Activated naive CD4-positive, alpha-beta T cell (primary cell): ENCODE measurements at places on chromosomes 12 and 14.
A peak's percentile ranks its signal among the peaks of the same experiment; 100 is the strongest.

GRCh38 chr12:97754306-97754705 lies 291.7 kb downstream of the RMST start:
- no peak for DNase-seq

DNA sequence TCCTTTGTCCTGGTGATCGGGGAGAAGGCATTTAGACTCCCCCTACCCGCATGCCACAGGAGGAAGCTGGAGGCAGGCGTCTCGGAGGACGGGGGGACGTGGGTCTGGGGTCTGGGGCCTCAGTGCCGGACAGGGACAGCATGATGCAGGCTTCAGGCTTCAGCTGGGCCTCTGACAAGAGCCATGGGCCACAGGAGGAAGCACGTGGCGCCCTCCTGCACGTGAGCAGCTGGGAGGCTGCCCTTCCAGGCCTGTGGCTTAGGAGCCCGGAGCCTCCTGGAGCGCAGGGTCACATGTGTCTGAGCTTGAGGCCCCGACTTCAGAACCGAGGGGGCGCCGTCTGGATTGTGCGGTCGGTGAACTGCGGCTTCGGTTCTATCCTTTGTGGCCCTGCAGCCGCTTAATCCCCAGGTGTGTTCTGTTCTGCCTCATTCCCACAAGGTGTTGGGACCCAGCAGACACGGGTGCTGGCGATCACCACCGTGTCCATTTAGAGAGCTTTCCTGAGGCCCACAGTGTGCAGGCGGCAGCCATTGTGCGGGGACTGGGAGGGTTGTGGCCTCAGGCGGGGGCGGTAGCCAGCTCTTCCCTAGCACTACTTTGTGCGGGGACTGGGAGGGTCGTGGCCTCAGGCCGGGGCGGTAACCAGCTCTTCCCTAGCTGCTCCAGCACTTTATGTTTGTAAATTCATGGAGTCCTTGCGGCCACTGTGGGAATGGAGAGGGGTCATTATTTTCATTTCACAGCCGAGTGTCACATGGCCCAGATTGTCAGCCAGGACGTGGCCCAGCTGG lies 150.2 kb downstream of the ADGRD1 start:
- DNase-seq: no peak

DNA sequence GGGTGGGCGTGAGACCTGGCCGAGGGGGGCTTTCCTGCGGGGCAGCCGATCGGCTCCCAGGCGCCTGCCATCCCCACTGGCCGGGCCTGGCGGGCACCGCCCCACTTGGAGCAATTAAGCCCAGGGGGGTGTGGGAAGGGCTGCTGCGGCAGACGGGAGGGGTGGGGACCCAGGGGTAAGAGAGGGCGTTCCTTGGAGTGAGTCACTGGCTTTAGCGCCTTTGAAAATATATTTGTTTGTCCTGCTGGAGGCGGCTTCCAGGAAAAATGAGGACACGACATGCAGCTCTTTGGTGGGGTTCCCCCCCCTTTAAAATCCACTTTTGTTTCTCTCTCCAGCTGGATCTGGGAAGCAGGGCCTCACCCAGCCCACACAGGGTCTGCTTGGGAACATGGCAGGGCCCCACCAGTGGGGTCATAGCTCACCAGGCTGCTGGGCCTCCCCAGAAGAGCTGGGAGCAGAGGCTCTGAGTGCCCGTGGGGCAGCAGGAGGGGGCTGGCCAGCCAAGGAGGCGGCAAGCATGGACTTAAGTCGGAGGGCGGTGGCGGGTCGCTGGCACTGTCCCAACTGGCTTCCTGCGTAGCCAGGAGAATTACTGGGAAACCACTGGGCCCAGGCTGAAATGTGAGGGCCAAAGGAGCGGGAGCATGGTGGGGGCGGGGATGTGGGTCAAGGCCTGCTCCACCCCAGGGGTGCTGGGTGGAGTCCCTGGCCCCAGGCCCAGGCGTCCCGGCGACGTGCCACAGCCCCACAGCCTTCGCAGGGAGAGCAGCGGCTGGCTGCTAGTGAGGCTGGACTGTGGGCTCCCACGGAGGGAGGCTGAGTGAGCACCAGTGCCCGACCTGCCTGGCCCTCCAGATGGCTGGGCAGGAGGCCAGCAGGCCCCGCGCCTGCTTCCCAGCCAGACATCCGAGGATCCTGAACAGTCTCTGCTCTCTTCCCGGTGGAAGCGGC lies 128.0 kb downstream of the RFLNA start:
- DNase-seq: no peak

GRCh38 chr12:3308063-3308462 lies 182.9 kb upstream of the PRMT8 start:
- no peak for DNase-seq

- DNase-seq: no peak
Measured at GRCh38 chr14:29216268-29217232, 450.0 kb downstream of the FOXG1 start.

GRCh38 chr12:103102225-103102744 lies 144.8 kb downstream of the ASCL1 start:
- no peak for DNase-seq

DNA sequence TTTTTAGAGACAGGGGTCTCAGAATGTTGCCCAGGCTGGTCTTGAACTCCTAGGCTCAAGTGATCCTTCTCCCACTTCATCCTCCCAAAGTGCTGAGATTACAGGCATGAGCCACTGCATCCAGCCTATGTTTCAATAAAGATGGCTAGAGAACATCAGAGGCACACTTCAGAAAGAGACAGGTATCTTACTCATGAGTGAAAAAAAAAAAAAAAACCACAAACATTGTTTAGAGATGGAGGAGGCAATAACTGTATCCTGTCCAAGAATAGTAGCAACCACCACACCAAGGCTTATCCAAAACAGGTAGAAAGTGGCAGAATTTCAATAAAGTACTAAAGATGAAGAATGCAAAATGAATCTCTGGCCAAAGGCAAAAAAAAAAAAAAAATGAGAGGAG lies 30.3 kb downstream of the EEA1 start:
- DNase-seq: no peak

DNA sequence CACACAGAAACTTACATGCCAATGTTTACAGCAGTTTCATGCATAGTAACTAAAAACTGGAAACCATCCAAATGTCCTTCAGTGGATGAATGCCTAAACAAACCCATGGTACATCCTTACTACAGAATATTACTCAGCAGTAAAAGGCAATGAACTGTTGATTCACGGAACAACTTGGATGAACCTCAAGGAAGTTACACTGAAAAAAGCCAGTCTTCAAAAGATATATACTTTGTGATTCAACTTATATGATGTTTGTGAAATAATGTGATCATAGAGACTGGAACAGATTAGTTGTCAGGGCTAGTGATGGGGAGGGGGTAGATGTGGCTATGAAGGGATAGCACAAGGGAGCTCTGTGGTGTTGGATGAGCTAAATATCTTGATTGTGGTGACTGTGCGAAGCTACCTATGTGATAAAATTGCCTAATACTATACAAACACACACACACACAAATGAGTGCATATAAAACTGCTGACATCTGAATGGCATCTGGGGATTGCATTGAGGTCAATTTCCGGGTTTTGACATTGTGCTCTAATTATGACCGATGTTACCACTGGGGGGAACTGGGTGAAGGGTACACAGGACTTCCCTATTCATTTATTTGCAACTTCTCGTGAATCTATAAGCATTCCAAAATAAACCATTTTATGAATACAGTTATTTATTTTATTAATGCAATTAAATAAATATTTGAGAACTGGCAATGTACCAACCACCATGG lies 94.3 kb downstream of the RIN3 start:
- no peak for DNase-seq

DNA sequence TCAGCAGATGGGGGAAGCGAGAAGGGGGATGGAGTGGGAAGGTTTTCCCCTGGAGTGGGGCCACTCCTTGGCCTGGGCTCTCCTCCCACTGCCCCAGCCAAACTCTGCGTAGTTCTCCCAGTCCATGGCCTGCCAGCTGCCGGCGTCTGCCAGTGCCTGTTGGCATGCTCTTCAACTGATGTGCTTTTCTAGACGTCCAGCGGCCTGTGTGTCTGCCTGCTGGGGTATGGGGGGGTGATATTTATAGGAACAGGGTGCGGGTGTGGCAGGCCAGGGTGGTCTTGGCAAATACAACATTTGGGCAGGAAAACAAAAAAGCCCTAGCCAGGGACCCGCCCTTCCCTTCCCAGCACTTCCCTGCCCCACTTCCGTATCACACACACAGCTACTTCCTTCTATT lies 786.3 kb upstream of the NOVA1 start:
- DNase-seq: no peak

GRCh38 chr14:68606176-68606575 lies 186.7 kb downstream of the ZFP36L1 start:
- no peak for DNase-seq

GRCh38 chr12:116707751-116708150 lies 30.1 kb downstream of the SPRING1 start:
- DNase-seq: no peak

GRCh38 chr12:43964033-43964432 lies 128.2 kb downstream of the TMEM117 start:
- DNase-seq: no peak

GRCh38 chr14:92549859-92550230 lies 36.3 kb downstream of the RIN3 start:
- DNase-seq: no peak

GRCh38 chr12:124488520-124488919 lies 78.9 kb downstream of the NCOR2 start:
- no peak for DNase-seq

DNA sequence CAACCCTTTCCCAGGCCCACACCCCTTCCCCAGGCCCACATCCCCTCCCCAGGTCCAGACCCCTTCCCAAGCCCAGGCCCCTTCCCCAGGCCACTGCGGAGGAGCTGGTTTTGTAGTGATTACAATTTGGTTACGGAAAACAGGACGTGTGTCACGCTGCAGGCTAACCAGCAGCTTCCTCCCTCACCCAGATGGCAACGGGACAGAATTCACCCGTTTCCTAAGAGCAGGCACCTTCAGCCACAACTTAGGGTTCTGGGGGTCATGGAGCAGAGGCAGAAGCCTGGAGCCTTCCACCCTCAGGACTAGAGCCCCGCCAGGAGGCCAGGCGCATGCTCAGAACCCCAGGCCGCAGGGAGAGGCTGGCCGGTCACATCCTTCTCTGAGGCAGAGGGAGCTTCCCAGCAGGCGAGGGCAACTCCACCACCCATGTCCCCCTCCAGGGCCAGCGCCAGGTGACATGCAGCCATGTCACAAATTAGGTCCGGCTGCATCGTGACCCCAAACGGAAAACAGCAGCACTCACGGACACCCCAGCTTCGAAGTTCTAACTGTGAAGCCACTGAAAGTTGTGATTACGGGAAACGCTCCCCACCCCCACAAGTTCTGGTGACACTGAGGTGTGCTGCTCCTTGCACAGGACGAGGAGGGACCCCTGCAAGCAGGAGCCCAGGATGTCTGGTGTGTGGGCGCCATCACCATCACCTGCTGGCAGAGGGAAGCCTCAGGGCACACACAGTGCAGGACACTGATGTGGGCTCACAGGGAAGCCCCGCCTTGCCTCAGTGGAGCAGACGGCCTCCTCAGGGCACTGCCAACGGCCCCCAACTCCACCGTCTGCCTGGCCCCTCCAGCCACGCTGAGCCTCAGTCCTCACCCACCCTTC lies 7.7 kb downstream of the BRF1 start:
- no peak for DNase-seq

GRCh38 chr14:38078393-38078792 lies 129.3 kb upstream of the SSTR1 start:
- peak; percentile 8 for DNase-seq

- DNase-seq: no peak
Measured at GRCh38 chr12:115295886-115296285, 611.9 kb upstream of the TBX3 start.

DNA sequence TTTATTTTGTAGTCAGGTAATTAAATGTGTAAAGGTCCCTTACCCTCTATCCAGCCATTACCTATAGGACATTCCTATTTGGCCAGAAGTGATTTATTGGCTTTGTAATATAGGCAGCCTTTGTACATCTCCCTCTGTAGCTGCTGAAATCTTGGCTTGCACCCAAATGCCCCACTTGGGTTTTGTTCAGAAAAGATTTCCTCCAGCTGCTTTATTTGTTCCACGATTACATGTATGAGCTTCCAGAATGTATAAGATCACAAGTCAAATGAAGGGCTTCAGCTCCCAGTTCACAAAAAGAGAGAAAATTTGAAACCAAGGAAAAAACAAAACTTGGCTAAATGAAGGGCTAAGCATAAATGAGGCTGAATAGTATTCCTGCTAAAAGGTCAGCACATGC lies 103.4 kb downstream of the EFCAB11 start:
- DNase-seq: no peak

- no peak for DNase-seq
Measured at GRCh38 chr12:14836336-14837210, 6.8 kb downstream of the ART4 start.

GRCh38 chr12:119134284-119135072 lies 44.3 kb upstream of the HSPB8 start:
- DNase-seq: no peak

DNA sequence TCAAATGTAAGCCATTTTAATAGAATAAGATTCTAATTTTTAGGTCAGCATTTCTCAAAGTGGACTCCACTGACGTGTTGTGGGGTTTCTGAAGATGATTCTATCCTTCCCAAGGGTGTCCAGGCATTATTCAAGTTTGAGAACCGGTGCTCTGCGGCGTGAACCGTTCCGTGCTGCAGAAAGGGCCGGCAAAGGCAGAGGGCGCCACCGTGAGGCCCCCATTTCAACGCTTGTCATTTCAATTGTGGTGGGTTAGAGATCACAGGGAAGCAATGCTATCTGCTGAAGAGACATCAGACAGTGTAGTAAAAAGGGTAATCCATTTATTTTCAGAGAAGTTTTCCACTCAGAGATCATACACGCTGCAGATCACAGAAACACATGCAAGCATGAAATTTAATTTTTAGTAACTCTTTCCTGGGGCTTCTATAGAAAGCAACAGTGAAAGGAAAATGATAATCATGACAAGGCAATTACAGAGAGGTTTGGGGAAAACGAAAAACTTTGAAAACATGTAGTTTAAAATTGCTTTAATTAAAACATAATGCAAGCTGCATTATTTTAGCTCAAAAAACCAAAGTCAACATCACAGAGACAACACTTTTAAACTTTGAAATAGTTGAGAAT lies 201.7 kb downstream of the EXOC5 start:
- DNase-seq: no peak

DNA sequence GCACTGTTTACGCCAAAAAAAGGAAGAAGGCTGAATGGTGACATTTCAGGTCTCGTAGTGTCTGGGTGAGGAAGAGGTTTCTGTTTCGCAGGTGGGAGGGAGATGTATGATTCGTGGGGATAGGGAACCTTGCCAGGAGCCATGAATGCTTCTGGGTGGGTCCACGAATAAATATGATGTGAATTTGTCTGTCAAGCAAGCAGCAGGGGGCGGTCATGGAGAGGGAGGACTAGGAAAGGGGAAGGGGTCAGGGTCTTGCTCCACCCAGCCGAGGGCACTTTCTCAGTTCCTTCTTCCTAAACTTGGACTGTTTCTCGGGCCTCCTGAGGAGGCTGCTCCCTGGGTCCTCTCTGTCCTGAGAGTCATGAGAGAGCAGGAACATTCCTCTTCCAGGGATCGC lies 72.5 kb downstream of the LGMN start:
- no peak for DNase-seq

- no peak for DNase-seq
Measured at GRCh38 chr12:79262938-79263337, 398.4 kb downstream of the SYT1 start.

GRCh38 chr12:16150276-16150675 lies 127.2 kb downstream of the SLC15A5 start:
- no peak for DNase-seq
